ENCODE measurements at places on chromosomes 2 and 18. TPM values are rescaled to one million over a fixed set of nuclear protein-coding genes. Genes with fewer than 3 reads are reported as not detected.

CSRNP3 gene
- total RNA-seq: 1.2 TPM

GRCh38 chr2:197239434-197239833 lies 71.1 kb downstream of the ANKRD44 start:
- no peak overlapping the region for H3K4me3 ChIP-seq
- no peak overlapping the region for H3K27ac ChIP-seq
- DNase-seq: no peak
- no peaks in the 10 kb centered on the region for H3K4me1 ChIP-seq

DNA sequence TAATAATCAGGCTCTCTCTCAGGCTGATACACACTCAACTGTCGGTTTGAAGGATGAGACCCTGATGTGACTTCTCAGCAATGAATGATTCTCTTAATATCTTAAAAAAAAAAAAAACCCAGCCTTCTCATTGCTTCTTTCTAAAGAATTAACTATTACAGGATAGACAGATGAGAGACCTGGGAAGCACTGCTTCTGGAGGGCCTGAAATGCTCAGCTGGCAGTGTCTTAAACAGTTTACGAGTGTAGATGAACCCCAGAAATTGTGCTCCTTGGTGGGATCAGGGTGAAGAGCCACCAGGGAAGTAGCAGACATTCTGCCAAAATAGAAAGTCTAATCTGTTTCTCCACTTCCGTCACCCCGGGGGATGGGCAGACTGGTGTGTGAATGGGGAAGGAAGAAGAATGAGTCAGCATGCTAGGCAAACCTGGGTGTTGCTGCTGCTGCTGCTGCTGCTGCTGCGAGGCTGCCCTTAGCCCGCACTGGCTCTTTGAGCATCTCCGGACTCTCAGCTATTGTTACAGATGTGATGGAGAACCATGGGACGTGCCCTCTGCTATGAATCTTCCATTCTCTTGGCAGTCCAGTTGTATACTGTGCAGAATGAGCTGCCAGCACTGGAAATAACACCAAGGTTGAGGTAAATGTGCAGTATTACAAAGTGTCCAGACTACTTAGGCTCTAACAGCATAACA lies 158.4 kb downstream of the SETBP1 start:
- DNase-seq: peak; percentile 69
- no peaks in the 10 kb centered on the region for H3K36me3 ChIP-seq
- H3K4me1 ChIP-seq: peaks cover 13% of the 10 kb centered on the region
- no peak overlapping the region for H3K27ac ChIP-seq

DNA sequence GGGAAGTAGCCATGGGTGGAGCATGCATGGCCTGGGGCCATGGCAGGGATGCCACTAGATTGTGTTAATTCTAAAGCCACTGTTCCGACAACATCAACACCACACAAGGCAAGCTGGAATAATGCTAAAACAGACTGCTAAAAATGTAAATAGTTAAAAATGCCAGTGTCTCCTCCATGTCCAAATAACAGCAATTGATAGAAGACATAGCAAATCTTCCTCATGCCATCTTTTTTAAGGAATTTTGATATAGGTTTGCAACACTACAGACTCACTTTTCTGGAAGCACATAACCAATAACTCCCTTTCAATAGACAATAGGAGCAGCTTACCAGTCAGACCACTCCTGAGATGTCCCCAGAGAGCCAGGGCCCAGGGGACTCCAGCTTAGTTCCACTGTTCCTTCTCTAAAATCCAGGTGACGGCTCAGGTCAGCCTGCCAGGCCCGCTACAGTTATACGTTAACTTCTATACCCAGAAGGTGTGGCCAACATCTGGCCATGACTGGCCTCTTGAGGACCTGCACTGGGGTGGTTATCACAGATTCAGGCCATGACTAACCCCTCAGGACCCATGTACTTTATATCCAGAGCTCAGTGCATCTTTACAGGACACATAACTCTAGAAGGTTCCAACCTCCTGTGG lies 20.3 kb downstream of the TUBB6 start:
- no peaks in the 10 kb centered on the region for H3K4me1 ChIP-seq
- no peaks in the 10 kb centered on the region for H3K27me3 ChIP-seq
- H3K27ac ChIP-seq: no peak overlapping the region
- DNase-seq: no peak

- H3K4me1 ChIP-seq: no peaks in the 10 kb centered on the region
- H3K27ac ChIP-seq: no peak overlapping the region
- no peaks in the 10 kb centered on the region for H3K36me3 ChIP-seq
- no peak for DNase-seq
- H3K27me3 ChIP-seq: no peaks in the 10 kb centered on the region
Measured at GRCh38 chr2:137220438-137220993, 455.2 kb downstream of the THSD7B start.

- H3K4me3 ChIP-seq: no peak overlapping the region
- peaks cover 16% of the 10 kb centered on the region for H3K36me3 ChIP-seq
- H3K27ac ChIP-seq: peak overlapping the region; percentile 8
- no peaks in the 10 kb centered on the region for H3K4me1 ChIP-seq
- no peaks in the 10 kb centered on the region for H3K27me3 ChIP-seq
Measured at GRCh38 chr2:150479075-150479915, 8.2 kb downstream of the RND3 start.

GRCh38 chr2:171652416-171652785 lies 34.9 kb upstream of the DYNC1I2 start:
- no peak overlapping the region for H3K27ac ChIP-seq
- H3K4me1 ChIP-seq: no peaks in the 10 kb centered on the region
- DNase-seq: no peak
- H3K36me3 ChIP-seq: no peaks in the 10 kb centered on the region
- H3K4me3 ChIP-seq: no peak overlapping the region

TAF1B gene
- total RNA-seq: 4.8 TPM

- no peaks in the 10 kb centered on the region for H3K27me3 ChIP-seq
- no peak for DNase-seq
- H3K4me3 ChIP-seq: no peak overlapping the region
- no peaks in the 10 kb centered on the region for H3K4me1 ChIP-seq
- H3K36me3 ChIP-seq: no peaks in the 10 kb centered on the region
Measured at GRCh38 chr2:241675885-241676284, 10.7 kb downstream of the DTYMK start.

- H3K36me3 ChIP-seq: no peaks in the 10 kb centered on the region
- H3K4me3 ChIP-seq: no peak overlapping the region
- no peaks in the 10 kb centered on the region for H3K4me1 ChIP-seq
- peak; percentile 80 for DNase-seq
- peak overlapping the region; percentile 27 for H3K27ac ChIP-seq
Measured at GRCh38 chr18:6109743-6110142, 214.4 kb upstream of the TMEM200C start.

DNA sequence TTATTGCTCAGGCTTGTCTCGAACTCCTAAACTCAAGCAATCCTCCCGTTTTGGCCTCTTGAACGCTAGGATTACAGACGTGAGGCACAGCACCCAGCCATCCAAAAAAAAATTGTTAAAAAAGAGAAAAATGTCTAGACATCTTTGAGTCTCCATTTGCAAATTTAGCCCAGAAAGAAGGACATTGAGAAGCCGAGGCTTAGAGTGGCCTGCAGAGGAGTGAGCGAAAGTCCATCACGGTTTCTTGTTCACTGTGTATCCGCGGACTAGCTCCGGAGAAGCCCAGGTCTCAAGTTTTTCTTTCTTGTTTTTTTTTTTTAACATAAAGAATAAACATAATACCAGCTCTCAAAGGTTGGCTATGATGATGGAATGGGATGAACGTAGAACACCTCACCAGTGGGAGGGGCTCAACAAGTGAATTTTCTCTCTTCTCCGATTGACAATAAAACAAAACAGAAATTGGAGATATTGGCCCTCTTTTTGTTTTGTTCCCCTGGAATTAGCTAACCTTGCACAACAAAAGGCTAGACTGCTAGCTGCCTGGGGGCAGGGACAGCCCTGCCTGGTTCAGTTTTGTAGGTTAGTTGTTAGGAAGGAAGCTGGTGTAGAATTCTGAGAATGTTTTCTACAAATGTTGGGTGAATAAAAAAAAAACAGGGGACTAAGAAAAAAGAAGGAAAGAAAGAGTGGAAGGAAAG lies 163.4 kb downstream of the MYCN start:
- no peak overlapping the region for H3K4me3 ChIP-seq
- no peaks in the 10 kb centered on the region for H3K36me3 ChIP-seq
- H3K27me3 ChIP-seq: no peaks in the 10 kb centered on the region
- H3K27ac ChIP-seq: no peak overlapping the region
- no peak for DNase-seq
- no peaks in the 10 kb centered on the region for H3K4me1 ChIP-seq

ONECUT2 gene
- total RNA-seq: 13.9 TPM

CNOT9 gene
- 11.8 TPM for total RNA-seq

- DNase-seq: no peak
- H3K27ac ChIP-seq: no peak overlapping the region
- no peaks in the 10 kb centered on the region for H3K27me3 ChIP-seq
- H3K36me3 ChIP-seq: no peaks in the 10 kb centered on the region
- H3K4me1 ChIP-seq: no peaks in the 10 kb centered on the region
- no peak overlapping the region for H3K4me3 ChIP-seq
Measured at GRCh38 chr2:126482582-126483464, 173.1 kb upstream of the GYPC start.

CERKL gene
- total RNA-seq: not detected

GRCh38 chr2:240124651-240125030 lies 11.5 kb downstream of the COPS9 start:
- H3K27me3 ChIP-seq: no peaks in the 10 kb centered on the region
- H3K36me3 ChIP-seq: peaks cover 3% of the 10 kb centered on the region
- no peak overlapping the region for H3K4me3 ChIP-seq
- H3K27ac ChIP-seq: no peak overlapping the region

DNA sequence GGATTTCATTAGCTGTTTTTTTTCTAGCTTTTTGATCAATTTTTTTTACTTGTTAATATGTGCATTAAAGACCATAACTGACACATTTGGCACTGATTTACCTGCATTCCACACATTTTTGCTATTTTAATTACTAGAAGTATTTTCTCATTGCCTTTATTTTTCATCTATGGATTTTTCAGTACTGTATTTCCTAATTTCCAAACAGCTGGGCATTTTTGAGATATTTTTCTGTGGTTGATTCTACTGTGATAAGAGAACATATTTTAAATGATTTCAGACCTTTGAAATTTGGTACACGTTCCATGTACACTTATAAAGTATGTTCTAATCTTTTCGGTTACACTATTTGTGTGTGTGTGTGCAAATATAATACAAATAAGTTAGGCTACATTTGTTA lies 135.3 kb downstream of the PARD3B start:
- H3K27me3 ChIP-seq: no peaks in the 10 kb centered on the region
- no peak for DNase-seq
- H3K4me3 ChIP-seq: no peak overlapping the region
- H3K36me3 ChIP-seq: no peaks in the 10 kb centered on the region
- no peaks in the 10 kb centered on the region for H3K4me1 ChIP-seq

CPLX4 gene
- 0.10 TPM for total RNA-seq

DNA sequence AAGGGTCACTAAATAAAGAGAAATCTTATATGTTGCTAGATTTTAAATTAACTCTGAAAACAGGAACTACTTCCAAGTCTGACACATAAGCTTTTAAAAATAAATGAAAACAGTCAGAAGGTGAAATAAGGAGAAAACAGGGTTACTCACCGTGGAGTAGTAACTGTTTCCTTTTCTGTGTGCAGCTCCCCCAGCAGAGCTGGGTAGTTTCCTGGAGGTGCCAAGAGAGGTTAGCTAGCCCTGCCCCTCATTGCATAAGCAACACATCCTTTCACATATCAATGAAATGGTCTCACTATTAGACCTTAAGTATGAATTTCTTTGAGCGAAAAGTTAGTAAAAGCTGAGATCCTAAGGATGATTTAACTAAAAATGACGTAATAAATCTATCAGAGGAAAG lies 54.0 kb upstream of the GPR75 start:
- no peaks in the 10 kb centered on the region for H3K4me1 ChIP-seq
- H3K4me3 ChIP-seq: no peak overlapping the region
- no peak overlapping the region for H3K27ac ChIP-seq
- DNase-seq: no peak
